Left renal cortex interstitium (tissue), 4 donors: ENCODE measurements at places on chromosomes 1 and 21. TPM values are rescaled to one million over a fixed set of nuclear protein-coding genes. Genes with fewer than 3 reads are reported as not detected.

Gene ZNF683
- not detected for polyA plus RNA-seq

Gene RAD54L
- 16.3 TPM for polyA plus RNA-seq

GRCh38 chr1:197981561-197981960 lies 64.4 kb downstream of the LHX9 start:
- DNase-seq, result no peak

- DNase-seq, result no peak
These were observed 25.1 kb upstream of the TMEM222 start for GRCh38 chr1:27296773-27297291.

GRCh38 chr1:114063544-114063943 lies 84.3 kb downstream of the OLFML3 start:
- DNase-seq, result no peak

DNA sequence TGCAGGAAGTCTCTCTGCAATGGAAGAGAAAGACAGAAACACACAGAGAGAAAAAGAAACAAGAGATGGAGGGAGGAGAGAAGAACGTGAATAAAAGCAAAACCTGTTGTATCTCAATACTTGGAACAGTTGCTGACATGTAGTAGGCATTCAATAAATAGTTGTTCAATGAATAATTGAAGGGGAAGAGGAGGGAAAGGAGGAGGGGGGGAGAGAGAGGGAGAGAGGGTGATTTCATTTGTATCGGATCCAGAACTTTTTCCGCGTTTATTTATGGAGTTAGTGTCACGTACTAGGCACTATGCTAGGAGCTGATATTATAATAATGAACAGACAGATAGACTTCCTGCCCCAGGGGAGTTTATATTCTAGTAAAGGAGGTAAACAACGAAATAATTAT lies 144.1 kb downstream of the OMA1 start:
- no peak for DNase-seq

DNA sequence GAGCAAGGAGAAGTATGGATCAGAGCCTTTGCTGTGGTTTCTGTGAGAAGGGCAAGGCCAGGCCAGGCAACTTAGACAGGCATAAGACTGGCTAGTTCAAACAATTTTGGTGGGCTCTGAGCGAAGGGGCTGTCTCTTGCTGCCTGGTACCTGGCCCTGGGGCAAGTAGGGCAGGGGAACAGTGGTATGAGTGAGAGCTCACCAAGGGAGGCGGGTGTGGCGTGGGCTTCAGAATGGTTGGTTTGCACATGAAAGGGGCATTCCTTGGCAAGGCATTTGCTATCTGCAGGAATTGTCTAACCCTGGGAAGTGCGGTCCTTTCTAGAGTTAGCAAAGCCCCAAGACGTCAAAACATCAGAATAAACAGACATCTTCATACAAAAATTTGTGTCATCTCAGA lies 210.5 kb downstream of the CAMTA1 start:
- no peak for DNase-seq

- no peak for DNase-seq
These were observed 491.2 kb upstream of the USP24 start for GRCh38 chr1:55706397-55706796.

Gene C4BPA
- polyA plus RNA-seq, result 0.75 TPM

DNA sequence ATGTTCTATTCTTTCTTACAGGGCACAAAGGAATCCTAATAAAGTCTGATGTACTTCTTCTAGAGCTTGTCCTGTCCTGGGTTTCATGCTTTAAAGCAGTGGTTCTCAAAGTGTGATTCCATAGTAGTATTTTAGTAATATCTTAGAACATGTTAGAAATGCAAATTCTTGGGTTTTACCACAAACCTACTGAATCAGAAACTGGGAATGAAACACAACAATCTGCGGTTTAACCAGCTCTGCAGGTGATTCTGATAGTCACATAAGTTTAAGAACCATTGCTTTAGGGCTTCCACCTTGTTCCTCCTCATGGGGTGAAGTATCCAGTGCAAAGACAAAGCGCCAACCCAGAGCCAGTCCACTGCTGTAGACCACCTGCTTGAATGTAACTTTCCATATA lies 41.1 kb downstream of the NGF start:
- no peak for DNase-seq

Gene KRTAP10-9
- not detected for polyA plus RNA-seq

DNA sequence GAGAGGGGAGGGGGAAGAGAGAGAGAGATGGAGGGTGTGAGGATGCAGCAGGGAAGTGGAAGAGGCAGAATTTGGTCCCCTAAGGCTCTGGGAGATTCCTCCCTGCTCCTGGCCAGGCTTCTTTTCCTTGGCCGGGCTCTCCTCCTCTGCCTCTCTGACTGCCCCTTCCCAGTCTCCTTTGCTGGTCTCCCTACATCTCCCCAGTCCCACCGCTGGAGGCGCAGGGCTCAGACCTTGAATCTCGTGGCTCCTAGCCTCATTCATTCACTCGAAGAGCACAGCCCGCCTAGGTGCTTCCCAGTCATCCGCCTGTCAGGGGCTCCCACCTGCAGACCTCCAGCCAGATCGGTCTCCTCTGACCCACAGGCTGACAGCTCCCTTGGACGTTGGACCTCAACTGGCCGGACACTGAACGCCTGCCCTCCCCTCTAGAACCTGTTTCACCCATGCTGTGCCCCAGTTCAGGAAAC lies 76.5 kb downstream of the VWA5B1 start:
- DNase-seq, result no peak

GRCh38 chr1:151047591-151047924 lies at the start of gene C1orf56:
TSS of gene C1orf56 (plus strand) at chr1:151047751. CDS start at chr1:151047848, 97 bp downstream.
- DNase-seq, result peak; percentile 71

DNA sequence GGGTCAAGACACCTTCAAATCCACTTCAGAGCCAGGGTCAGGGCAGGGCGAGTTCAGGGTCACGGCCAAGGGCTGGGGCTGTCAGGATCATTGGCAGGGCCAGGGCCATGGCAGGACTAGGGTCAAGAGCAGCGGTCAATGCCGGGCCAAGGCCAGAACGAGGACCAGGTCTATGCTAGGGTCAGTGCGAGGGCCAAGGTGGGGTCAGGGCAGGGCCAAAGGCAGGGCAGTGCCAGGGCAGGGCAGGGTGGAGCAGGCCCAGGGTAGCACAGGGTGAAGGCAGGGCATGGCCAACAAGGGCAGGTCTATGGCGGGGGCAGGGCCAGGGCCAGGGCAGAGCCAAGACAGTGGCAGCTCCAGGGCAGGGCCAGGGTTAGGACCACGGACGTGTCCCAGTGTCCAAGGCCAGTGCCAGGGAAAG lies 154.0 kb downstream of the LIPI start:
- no peak for DNase-seq

DNA sequence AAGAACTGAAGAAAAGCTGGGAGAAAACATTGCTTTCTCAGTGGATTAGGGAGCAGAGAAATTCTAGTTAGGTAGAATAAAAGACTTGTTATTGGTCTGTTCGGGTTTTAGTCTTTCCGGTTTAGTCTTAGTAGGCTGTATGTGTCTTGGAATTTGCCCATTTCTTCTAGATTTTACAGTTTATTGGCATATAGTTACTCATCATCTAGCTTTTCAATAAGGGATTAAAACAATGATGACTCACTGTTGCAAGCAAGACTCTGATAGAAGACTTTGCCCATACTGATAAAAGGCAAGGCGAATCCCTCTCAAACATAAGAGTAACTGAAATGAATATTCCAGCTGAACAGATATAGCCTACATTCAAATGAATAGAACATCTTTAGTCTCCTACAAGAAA lies 62.3 kb downstream of the GPR137B start:
- DNase-seq, result no peak

GRCh38 chr1:206716870-206717673 lies 32.4 kb downstream of the MAPKAPK2 start:
- no peak for DNase-seq

- no peak for DNase-seq
These were observed 103.4 kb upstream of the KCNE2 start for GRCh38 chr21:34260277-34261008.

- no peak for DNase-seq
These were observed 94.1 kb downstream of the CNIH3 start for GRCh38 chr1:224710196-224710595.

DNA sequence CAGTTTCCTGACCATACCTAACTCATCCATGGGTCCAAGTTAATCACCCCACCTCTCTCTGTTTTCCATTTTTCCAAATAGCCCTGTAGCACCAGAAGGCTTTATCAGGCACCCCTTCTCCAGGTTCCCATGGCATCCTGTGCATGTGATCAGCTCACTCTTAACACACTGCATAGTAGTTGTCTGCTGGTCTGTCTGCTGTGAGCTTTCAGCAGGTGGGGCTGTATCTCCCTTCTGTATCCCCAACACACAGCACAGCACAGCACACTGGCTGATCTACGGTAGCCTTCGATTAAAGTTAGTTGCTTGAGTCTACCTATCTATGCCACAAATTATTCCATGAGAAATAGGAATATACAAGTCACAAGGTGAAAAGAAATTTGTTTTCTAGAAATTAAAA lies 54.3 kb upstream of the C1orf198 start:
- DNase-seq, result no peak

GRCh38 chr1:61659061-61659460 lies 65.9 kb downstream of the TM2D1 start:
- no peak for DNase-seq

- DNase-seq, result no peak
These were observed 101.9 kb downstream of the RGS21 start for GRCh38 chr1:192418552-192419285.

GRCh38 chr1:57204091-57204490 lies 219.8 kb downstream of the DAB1 start:
- DNase-seq, result no peak

- DNase-seq, result no peak
These were observed 104.1 kb upstream of the MROH9 start for GRCh38 chr1:170831276-170831675.

- peak; percentile 46 for DNase-seq
These were observed 125.9 kb downstream of the RHOU start for GRCh38 chr1:228860911-228861831.

Gene CNTN2
- 0.81 TPM for polyA plus RNA-seq

Gene LMO4
- 118 TPM for polyA plus RNA-seq

GRCh38 chr1:89060091-89060490 lies 4.9 kb downstream of the GBP1 start:
- no peak for DNase-seq

Gene PLCH2
- 2.1 TPM for polyA plus RNA-seq

DNA sequence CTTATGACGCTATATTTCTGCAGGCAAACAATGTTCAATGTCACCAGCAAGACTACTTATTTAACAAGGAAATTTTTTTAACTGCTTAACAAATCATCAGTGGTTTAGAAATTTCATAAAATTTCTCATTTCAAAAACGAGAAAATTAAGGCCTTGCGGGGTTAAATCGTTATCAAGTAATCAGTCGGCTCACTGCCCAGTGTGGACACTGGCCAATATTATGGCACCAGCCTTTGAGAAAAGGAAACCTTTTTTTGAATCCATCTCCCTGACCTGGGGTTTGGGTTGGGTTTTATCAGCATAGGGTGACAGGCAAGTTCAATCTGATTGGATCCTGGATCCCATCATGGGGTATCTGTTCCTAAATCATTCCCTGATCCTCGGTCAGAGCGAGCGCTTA lies 461.2 kb downstream of the SETD4 start:
- no peak for DNase-seq

GRCh38 chr1:175191659-175192058 lies 917 bp downstream of the KIAA0040 start:
- DNase-seq, result no peak

Gene SLC1A7
- 0.14 TPM for polyA plus RNA-seq

Gene HCRTR1
- polyA plus RNA-seq, result 0.11 TPM
